ENCODE measurements at places on chromosomes 1 and 21. TPM values are rescaled to one million over a fixed set of nuclear protein-coding genes. Genes with fewer than 3 reads are reported as not detected.

The TRAF5 gene
- 15.3 TPM for total RNA-seq

The TRIM17 gene
- 0.35 TPM for total RNA-seq

The GJA5 gene
- 75.8 TPM for total RNA-seq

The SLC45A1 gene
- 0.30 TPM for total RNA-seq

The SLAMF6 gene
- total RNA-seq, result not detected

The SLC6A9 gene
- 7.5 TPM for total RNA-seq

The GJA9 gene
- 0.12 TPM for total RNA-seq

The KRTAP19-4 gene
- not detected for total RNA-seq

The EDARADD gene
- total RNA-seq, result not detected

The GABPA gene
- 11.2 TPM for total RNA-seq

The MEX3A gene
- 4.7 TPM for total RNA-seq

The OR2G6 gene
- not detected for total RNA-seq

The ORC1 gene
- total RNA-seq, result 1.9 TPM

The FHAD1 gene
- 0.35 TPM for total RNA-seq
